ENCODE measurements at places on chromosomes 2 and 18. TPM values are rescaled to one million over a fixed set of nuclear protein-coding genes. Genes with fewer than 3 reads are reported as not detected.

LYPD6B gene
- total RNA-seq: not detected

GRCh38 chr2:159228081-159228581 lies 58.4 kb downstream of the WDSUB1 start:
- H3K36me3 ChIP-seq: no peaks in the 10 kb centered on the region
- H3K4me1 ChIP-seq: peaks cover 31% of the 10 kb centered on the region
- no peak for DNase-seq
- H3K27me3 ChIP-seq: no peaks in the 10 kb centered on the region
- no peak overlapping the region for H3K27ac ChIP-seq
- no peak overlapping the region for H3K4me3 ChIP-seq

GRCh38 chr2:10137053-10137843 lies 14.7 kb downstream of the RRM2 start:
- no peak overlapping the region for H3K27ac ChIP-seq
- DNase-seq: no peak
- no peaks in the 10 kb centered on the region for H3K27me3 ChIP-seq
- H3K4me3 ChIP-seq: no peak overlapping the region

MLPH gene
- not detected for total RNA-seq
